Uterus (tissue), 4 donors: ENCODE measurements at places on chromosomes 1 and 21. TPM values are rescaled to one million over a fixed set of nuclear protein-coding genes. Genes with fewer than 3 reads are reported as not detected.

Gene CACNA1S
- not detected for total RNA-seq

Gene CASZ1
- 4.4 TPM for total RNA-seq

Gene LRRC71
- total RNA-seq = 0.91 TPM

Gene OR2T10
- total RNA-seq = not detected

DNA sequence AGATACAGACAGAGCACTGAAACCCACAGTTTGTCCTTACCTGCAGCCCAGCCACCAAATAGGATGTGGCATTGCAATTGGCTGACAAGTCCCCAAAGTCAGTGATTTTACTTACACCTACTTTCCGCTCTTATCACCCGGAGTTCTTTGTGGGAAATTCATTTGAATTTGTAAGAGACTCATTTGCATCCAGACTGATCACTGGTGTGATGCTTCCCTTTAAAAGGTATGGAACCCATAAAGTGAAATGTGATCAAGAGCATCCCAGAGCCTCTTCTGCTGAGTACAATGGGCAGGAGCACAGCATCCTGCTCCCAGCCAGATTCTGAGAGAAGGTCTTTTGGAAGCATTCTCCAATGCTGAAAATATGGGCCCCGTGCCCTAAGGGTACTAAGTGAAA lies 161.4 kb downstream of the DAB1 start:
- H3K36me3 ChIP-seq = no peaks in the 10 kb centered on the region
- H3K4me1 ChIP-seq = no peaks in the 10 kb centered on the region
- no peak overlapping the region for H3K27ac ChIP-seq
- no peak for DNase-seq
- H3K27me3 ChIP-seq = no peaks in the 10 kb centered on the region

DNA sequence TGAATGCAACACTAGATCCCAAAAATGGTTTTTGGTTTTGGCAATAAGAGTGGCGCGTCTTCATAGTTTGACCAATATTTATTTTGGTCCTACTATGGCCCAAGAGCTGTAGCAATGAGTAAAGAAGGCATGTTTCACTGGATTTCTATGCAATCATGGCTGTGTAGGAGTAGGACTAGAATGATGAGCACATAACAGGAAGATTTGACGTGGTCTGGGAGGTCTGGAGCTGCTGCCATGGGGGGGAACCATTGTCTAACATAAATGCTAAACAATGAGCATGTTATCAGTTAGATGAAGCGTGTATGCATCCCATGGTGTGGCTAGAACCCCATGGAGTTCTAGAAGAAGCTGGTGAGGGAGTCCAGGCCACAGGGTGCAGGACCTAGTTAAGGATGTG lies 38.3 kb downstream of the OLIG1 start:
- no peak for DNase-seq
- H3K4me3 ChIP-seq = no peak overlapping the region
- H3K4me1 ChIP-seq = peaks cover 3% of the 10 kb centered on the region
- H3K36me3 ChIP-seq = no peaks in the 10 kb centered on the region
- H3K27me3 ChIP-seq = peaks cover 4% of the 10 kb centered on the region

GRCh38 chr1:7093297-7093696 lies 308.0 kb downstream of the CAMTA1 start:
- H3K27ac ChIP-seq = no peak overlapping the region
- H3K36me3 ChIP-seq = no peaks in the 10 kb centered on the region
- no peak for DNase-seq

DNA sequence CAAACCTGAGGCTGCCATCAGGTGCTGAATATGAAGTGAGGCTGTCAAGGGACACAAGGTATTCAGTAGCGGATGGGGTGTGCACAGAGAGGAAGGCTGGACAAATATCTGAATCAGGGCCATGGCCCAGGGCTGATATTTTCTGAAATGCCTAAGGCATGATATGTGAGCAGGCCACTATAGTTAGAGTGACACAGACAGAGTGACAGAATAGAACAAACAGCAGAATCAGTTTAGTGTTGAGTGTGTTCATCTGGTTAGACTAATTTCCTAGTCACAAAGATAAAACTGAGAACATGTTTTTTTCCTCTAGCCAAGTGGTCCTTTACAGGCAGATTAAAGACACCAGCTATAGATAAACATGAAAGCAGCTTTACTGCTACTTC lies 3.9 kb downstream of the OVAAL start:
- H3K27me3 ChIP-seq = no peaks in the 10 kb centered on the region
- no peak overlapping the region for H3K27ac ChIP-seq
- H3K36me3 ChIP-seq = no peaks in the 10 kb centered on the region
- DNase-seq = no peak
- H3K4me3 ChIP-seq = no peak overlapping the region

DNA sequence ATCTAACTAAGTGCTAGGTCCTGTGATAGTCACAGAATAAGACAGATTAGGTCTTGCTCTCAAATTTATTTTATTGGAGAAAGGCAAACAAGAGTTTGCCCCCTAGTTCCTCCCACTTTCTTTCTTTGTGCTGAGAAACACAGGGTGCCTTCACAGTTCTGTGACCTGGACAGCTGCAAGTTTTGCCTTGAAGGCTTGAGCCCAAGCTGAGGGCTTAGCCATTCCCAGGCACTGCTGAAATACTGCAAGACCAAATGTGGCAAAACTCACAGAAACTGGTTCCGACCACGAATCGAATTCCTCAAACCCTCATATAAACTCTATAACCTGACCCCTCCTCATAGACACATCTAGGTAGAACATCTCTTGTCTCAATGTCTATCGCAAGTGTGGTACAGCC lies 227.9 kb downstream of the RERE start:
- no peak overlapping the region for H3K4me3 ChIP-seq
- no peak overlapping the region for H3K27ac ChIP-seq
- no peaks in the 10 kb centered on the region for H3K27me3 ChIP-seq
- H3K4me1 ChIP-seq = no peaks in the 10 kb centered on the region
- no peak for DNase-seq

DNA sequence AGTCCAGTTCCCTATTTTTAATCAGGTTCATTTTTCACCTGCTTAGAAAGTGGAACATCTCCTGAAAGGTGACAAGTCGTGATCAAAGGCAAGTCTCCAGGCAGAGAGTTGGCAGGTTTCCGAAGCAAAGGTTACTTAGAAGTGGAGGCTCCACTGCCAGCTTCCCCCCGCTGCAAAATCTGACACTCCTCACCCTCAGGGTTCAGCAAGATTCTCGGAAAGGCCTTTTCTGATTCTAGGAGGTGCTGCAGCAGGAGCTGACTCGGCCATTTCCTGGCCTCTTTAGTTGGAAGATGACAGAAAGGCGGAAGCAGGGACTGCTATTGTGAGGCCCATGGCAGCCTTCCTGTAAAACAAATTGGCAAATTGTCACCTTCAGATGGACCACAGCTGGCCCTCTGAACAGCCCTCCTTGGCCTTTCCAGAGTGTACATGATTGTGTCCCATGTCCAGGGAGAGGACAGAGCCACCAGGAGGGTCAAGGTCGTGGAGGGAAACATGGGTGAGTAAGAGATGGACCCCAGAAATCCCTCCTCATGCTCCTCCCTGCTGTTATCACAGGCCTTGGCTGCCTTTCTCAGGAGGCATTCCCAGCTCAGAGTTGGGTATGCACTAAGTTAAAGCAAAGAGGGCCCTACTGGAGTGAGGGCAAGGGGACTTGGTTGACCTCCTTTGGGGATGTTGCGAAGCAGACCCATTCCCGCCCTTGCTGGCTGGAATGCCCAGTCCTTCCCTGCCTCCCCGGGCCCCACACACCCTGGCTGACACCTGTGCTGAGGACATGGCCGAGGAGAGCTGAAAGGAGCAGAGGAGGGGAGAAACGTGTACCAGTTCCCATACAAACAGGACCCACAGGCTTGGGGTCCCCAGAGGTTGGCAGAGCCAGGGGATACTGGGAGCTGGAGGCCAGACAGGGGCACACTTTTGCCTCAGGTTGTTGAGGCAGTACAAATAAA lies 115.5 kb upstream of the IRF2BP2 start:
- no peak overlapping the region for H3K4me3 ChIP-seq
- H3K4me1 ChIP-seq = peaks cover 50% of the 10 kb centered on the region
- DNase-seq = peak; percentile 55
- H3K27me3 ChIP-seq = no peaks in the 10 kb centered on the region

DNA sequence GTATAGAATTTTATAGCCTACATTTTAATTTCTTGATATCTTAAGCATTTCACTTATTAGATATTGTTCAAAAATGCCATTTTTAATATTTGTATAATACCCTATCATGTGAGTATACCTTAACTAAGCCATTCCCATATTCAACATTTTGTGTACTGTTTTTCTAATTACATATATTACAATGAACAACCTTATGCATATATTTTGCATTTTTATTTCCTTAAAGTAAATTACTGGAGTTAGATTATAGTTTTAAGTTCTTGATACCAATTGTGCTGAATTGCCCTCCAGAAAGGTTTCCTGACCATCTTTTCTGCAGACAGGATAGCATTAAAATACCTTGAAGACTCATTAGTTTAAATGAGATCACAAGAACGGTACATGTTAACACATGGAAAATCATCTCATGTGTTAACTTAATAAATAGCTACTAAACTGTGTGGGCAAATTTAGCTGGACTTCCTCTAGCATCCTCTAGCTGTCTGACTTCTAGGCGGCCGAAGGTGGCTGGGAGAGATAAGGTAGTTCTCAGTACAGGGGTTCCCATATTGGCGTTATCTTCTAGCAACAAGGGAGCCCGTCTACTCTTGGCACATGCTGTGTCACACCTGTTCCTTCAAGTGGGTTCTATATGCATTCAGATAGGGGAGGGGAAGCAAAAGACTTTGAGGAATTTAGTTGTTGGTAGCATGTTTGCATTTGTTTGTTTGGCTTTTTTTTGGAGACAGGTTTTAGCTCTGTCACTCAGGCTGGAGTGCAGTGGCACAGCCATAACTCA lies 8.9 kb downstream of the DCLRE1B start:
- no peaks in the 10 kb centered on the region for H3K36me3 ChIP-seq
- peaks cover 4% of the 10 kb centered on the region for H3K4me1 ChIP-seq
- H3K27me3 ChIP-seq = no peaks in the 10 kb centered on the region
- H3K27ac ChIP-seq = no peak overlapping the region
- no peak for DNase-seq

GRCh38 chr1:86516335-86516734 lies 30.5 kb upstream of the CLCA4 start:
- no peak for DNase-seq
- no peak overlapping the region for H3K4me3 ChIP-seq
- H3K27ac ChIP-seq = no peak overlapping the region
- no peaks in the 10 kb centered on the region for H3K4me1 ChIP-seq
- H3K27me3 ChIP-seq = no peaks in the 10 kb centered on the region

DNA sequence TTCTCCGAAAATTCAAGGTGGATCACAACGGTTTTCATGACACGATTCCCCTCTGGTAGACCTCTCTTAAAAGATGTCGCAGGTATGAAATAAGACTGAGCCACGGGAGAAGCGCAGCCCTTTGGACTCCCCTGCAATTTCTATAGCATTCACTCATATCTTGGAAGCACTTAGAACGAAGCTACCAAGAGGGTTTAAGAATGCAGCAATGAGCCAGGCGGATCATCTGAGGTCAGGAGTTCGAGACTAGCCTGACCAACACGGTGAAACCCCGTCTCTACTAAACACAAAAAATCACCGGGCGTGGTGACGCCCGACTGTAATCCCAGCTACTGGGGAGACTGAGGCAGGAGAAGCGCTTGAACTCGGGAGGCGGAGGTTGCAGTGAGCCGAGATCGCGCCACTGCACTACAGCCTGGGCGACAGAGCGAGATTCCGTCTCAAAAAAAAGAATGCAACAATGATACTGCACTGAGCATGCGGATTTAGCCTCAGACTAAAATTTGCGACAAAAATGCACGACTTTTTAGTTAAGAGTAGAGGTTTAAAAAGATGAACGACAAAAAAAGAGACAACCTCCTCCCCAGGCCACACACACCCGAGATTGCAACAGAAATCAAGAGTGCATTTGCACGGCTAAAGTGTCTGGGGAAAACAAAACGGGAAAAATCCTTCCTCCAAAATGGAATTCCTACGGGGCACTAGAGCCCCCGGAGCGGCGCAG lies 743 bp downstream of the TOMM20 start:
- no peaks in the 10 kb centered on the region for H3K27me3 ChIP-seq
- H3K4me1 ChIP-seq = no peaks in the 10 kb centered on the region

DNA sequence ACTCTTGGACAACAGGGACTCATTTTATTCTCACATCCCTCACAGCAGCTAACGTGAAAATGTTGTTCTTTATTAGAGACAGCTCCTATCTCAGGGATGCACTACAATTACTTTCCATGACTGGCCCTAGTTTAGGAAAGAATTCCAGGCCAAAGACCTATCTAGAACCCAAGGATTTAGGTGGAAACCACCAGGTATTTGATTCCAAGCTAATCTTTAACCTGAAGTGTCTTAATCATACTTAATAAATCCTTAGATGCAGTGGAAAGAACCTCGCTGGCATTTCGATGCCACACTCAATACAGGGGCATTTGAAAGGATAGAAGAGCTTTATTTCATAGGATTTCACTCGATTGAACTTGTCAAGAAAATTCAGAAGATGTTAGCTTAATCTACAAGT lies 218.3 kb downstream of the KIF26B start:
- H3K27ac ChIP-seq = no peak overlapping the region
- no peaks in the 10 kb centered on the region for H3K4me1 ChIP-seq
- H3K36me3 ChIP-seq = no peaks in the 10 kb centered on the region
- no peak for DNase-seq

DNA sequence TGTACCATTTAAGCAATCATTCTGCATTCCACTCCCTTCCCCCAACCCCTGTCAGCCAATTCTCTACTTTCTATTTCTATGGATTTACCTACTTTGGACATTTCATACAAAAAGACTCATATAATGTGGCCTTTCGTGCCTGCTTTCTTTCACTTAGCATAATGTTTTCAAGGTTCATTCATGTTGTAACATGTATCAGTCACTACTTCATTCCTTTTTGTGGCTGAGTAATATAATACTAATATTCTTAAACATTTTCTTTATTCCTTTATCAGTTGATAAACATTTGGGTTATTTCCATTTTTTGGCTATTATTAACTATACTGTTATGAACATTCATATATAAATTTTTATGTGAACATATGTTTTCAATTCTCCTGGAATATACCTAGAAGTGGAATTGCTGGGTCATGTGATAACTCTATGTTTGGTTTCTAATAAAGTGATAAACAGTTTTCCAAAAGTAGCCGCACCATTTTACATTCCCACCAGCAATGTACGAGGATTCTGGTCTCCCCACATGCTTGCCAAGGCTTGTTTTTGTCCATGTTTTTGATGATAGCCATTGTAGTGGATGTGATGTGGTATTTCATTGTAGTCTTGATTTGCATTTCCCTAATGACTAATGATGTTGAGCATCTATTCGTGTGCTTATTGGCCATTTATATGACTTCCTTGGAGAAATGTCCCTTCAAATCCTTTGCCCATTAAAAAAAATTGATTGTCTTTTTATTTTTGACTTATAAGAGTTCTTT lies 61.9 kb upstream of the GNG12 start:
- no peaks in the 10 kb centered on the region for H3K4me1 ChIP-seq
- no peaks in the 10 kb centered on the region for H3K27me3 ChIP-seq
- H3K36me3 ChIP-seq = no peaks in the 10 kb centered on the region
- no peak overlapping the region for H3K27ac ChIP-seq
- DNase-seq = no peak
